Stimulated activated CD4-positive, alpha-beta T cell treated with anti-CD3 and anti-CD28 coated beads, TNF-alpha, amount 100 ng/mL, for 48 hours (primary cell): ENCODE measurements at places on chromosomes 1 and 21.

- no peak for DNase-seq
Observed at GRCh38 chr1:25040122-25040685, 110.1 kb upstream of the RUNX3 start.

- no peak for DNase-seq
Observed at GRCh38 chr1:27360159-27361043, 6.4 kb downstream of the MAP3K6 start.

DNA sequence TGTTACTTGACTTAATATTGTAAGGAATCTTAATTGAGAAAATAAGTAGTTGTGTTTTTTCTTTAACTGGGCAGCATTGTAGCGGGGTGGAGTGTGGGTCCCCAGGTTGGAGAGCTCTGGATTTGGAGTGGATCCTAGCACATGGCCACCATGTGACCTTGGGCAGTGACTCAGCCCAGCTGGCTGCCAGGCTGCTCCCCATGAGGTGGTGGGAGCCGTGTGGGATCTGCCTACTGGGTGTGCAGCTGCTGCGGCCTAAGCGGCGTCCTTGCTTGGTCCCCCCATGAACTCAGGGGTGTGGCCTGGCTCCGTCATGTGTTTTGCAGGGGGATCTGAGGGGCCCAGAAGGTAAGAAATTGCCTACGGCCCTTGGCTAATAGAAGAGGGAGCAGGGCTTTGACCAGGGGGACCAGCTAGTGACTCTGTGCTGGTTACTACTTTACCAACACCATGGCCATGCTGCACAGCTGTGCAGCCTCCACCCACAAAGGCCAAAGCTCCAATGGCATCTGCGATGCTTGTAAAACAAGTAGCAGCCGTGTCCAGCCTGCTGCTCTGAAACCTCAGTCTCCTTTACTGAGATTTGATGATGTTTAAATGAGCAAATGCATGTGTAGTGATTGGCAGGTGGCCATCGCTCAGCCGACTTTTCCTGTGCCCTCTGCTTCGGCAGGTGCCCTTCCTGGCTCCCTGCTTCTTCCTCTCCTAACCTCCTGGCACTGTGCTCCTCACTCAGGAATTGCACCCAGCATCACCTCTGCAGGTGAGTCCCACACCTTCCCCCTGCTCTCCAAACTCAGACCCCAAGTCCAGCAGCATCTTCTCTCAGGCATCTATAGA, 68.3 kb downstream of the ADARB1 start:
- no peak for DNase-seq

GRCh38 chr1:27979151-27979858, 19.5 kb downstream of the XKR8 start:
- no peak for DNase-seq

DNA sequence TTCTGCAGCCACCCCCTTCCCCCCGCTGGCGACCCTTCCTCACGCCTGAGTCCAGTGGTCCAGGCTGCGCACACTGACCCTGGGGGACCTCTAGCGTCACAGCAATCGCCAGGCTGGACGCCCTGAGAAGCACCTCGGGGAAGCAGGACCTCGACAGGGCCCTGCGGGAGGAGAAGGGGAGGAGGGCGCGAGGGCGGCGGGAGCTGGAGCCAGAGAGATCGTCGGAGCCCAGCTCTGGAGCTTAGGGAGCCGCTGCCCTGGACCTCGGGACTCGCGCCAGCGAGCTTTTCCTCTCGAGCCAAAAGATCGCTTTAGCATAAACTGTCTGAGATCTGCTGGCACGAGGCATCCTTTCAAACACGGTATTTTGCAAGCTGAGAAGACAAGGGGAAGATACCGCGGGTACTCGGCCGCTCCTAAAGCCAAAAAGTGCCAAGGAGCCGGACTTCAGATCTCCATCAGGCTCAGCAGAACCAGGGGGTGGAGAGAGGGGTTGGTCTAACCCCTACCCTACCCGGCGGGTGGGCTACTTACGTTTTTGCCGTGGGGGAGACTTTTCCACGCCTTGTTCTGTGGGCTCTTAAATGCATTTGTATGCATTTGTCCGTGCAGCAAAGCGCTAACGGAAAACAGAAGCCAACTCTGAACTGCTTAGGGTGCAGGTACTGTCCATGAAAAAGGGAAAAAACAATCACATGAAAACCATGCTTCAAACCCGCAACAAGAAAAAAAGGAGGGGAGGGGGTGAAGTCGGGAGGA, 586 bp downstream of the COL24A1 start:
- DNase-seq: no peak

- DNase-seq: no peak
Observed at GRCh38 chr1:169105434-169106094, 926 bp upstream of the ATP1B1 start.
